Left renal pelvis (tissue), 4 donors: ENCODE measurements at places on chromosomes 6 and 20.
A peak's percentile ranks its signal among the peaks of the same experiment; 100 is the strongest.

DNA sequence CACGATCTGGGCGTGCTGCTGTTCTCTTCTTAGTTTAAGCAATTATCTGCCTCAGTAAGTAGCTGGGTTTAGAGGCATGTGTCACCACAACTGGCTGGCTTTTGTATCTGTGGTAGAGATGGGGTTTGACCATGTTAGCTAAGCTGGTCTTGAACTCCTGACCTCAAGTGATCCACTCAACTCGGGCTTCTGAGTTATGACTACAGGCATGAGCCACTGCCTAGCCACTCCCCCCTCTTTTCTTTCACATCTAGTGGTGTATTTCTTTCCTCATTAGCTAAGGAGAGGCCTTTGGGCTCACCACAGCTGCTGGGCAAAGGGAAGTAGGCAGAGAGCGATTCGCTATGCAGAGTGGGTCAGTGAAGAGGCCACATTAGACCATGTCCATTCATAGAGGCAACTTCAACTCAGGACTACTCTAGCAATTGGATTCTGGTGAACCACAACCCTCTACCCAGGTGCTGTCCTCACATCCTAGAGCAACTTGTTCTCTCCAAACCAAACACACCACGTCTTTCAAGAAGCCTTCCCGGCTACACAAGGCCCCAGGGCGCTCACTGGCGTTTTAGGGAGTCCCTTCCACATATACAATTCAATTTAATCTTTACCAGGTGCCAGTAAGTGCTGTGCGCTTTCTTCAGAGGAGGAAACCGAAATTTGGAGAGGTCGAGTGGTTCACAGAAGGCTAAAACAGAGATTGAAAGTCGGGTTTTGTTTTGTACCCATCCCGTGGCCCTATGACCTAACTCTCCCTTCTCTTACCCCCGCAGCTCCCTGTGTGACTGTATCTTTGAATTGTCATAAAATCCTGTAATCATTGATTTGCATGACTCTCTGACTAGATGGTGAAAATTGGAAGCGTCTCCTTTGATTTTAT is 26.5 kb upstream of the GFOD1 start:
- no peak for DNase-seq

GRCh38 chr6:90431576-90431975 is 134.9 kb upstream of the BACH2 start:
- no peak for DNase-seq

DNA sequence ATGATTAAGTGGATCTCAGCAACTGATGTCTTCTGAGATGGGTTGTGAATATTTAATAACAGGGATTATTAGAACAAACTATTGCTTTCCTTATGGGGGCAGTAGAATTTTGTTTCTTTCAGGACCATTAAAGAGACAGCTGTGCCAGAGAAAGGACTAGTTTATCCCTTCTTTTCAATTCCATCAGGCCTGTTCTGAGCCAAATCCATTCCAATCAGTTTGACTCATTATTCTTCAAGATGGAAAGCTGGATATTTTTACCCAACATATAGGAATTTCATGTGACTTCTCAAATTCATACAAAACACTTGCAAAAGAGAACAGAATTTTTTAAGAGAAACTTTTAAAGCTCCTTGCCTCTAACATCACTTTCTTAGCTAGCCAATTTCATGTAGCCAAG is 722.0 kb upstream of the FLRT3 start:
- no peak for DNase-seq

DNA sequence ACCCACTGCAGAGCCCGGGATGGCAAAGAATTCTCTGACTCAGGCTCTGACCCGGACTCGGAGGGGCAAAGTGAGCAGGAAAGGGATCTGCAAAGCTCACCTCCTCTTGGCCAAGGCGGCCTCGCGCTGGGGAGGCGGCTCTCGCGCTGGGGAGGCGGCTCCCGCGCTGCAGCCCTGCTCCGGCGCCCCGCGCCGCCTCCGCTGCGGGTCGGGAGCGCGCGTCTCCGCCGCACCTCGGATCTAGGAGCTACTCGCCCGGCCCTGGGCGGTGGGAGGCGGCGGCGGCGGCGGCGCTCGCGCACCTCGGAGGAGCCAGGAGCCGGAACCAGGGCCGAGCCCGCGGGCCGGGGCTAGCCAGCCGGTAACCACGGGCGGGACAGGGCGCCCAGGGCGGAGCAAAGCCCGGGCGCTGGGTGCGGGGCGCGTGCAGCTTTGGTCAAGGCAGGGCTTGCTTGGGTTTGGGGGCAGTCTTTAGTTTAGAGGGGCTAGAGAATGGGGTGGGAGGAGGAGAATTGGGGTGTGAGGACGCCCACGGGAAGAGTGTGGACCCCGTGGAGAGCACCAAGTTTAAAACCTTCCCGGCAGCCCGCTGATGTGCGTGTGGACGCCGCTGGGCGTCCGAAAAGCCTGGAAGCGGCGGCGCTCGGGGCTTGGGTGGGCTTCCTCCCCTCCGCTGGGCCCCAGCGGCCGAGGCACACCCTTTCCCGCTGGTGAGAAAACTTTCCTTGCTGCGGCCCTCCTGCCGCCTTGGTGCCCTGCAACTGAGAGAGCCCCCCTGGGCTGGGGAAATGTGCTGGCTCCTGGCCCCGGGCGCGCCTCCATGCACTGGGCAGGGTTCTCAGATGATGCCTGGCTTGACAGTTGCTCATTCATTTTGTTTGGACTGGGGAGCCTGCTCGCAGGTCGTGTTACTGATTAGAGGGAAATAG is at the start of gene MRAP2:
Gene MRAP2 (plus strand): TSS at position 250 of the 929 bp plus-strand sequence. CDS start 21,547 bp downstream, outside the sequence.
- no peak for DNase-seq

- DNase-seq = peak; percentile 54
These were observed 67.7 kb downstream of the PHACTR2 start for GRCh38 chr6:143745166-143746133.

DNA sequence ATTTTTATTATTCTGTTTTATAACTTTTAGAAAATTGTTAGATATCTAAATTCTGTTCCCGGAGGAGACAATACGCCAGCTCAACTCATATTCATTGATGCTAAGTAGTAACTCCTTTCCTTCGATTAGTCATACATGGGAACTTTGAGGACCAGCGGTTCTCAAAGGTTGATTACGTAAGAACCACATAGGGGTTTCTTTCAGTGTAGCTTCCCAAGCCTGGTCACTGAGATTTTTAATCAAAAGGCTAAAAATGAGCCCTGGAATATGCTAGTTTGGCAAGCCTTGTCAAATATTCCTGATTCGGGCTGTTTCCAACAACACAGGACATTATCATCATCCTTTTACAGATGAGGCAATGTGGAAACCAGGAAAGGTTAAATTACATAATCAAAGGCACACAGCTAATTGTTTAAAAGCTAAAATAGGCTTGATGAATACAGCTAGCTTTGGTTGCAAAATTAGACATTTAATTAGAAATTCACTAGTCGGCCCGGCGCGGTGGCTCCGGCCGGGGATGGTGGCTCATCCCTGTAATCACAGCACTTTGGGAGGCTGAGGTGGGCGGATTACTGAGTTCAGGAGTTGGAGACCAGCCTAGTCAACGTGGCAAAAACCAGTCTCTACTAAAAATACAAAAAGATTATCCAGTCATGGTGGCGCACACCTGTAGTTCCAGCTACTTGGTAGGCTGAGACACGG is 14.6 kb upstream of the MEI4 start:
- no peak for DNase-seq

DNA sequence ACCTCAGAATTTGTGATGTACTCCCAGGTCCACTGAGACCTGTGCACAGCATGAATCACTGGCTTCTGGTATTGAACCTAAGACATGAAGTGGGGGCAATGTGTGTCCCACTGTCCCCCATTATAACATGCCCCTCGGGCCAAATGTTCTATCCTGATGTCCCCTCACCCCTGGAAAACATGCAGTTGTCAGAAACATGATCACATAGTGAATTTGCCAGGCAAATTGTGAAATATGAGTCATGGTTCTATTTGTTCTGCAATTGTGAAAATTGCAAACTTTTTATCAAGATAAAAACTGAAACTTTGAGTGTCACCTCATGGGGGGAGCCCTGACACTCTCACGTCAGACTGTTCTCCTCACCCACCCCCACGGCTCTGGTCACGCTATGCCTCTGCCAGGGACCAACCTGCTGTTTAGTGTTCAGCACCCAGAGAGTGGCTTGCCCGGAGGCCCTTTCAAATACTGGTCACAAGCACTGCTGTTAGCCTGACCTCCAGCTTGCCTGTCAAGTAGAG is 305.3 kb downstream of the CLIC5 start:
- no peak for DNase-seq

DNA sequence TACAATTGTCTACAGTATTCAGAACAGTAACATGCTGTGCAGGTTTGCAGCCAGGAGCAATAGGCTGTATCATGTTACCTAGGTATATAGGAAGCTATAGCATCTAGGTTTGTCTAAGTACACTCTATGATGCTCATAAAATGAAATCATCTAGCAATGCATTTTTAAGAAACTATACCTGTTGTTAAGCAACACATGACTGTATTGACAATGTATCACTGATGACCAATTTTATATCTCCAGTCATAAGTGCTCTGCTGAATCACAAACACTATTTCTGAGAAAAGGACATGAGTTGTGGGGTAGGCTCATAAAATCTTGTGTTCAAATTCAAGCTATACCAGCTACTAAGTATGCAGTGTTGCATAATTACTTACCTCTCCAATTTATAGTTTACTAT is 501.3 kb downstream of the CD109 start:
- DNase-seq = no peak

- DNase-seq = no peak
These were observed 72.2 kb downstream of the RWDD2A start for GRCh38 chr6:83265384-83265783.

DNA sequence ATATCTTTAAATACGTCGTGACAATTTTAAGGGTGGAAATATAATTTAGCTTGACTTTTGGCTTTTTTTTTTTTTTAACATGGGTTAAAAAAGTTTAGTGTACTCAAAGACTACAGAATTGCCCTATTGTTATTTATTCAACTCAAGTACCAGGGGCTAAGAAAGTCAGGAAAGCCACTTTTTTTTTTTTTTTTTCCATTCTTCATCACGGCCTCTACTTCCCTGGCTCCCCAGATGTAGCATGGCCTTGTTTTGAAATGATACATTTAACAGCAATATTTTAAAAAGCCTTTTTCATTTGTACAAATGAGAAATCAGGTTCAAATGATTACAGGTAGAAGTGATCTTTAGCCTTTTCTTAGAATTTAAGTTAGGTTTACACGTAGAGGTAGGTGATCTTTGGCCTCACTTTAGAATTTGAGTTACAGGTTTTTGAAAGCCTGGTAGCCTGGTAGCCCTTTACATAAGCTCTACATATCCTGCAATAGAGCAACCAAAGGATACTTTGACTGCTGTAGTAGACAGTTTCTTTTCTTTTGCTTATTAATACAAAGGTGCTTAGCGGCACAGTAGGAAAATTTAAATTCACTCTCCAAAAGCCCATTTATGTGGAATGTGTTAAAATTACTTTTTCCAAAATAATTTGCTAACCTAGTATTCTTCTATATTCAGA is 160.5 kb upstream of the MMS22L start:
- DNase-seq = no peak

- no peak for DNase-seq
These were observed 2.1 kb upstream of the HIVEP1 start for GRCh38 chr6:12009876-12010634.

- no peak for DNase-seq
These were observed 24.7 kb upstream of the HIVEP1 start for GRCh38 chr6:11987386-11987785.
